ENCODE measurements at places on chromosomes 16 and 17.
A peak's percentile ranks its signal among the peaks of the same experiment; 100 is the strongest.

GRCh38 chr17:343211-343610, 9.4 kb downstream of the RPH3AL start:
- DNase-seq: no peak
- H3K4me1 ChIP-seq: no peaks in the 10 kb centered on the region
- no peak overlapping the region for H3K4me3 ChIP-seq
- H3K27me3 ChIP-seq: no peaks in the 10 kb centered on the region
- no peaks in the 10 kb centered on the region for H3K36me3 ChIP-seq
- no peak overlapping the region for H3K27ac ChIP-seq

GRCh38 chr17:3316836-3317235, 18.7 kb upstream of the OR3A1 start:
- no peaks in the 10 kb centered on the region for H3K4me1 ChIP-seq
- H3K27ac ChIP-seq: no peak overlapping the region

- H3K4me3 ChIP-seq: no peak overlapping the region
- no peak overlapping the region for H3K27ac ChIP-seq
- H3K27me3 ChIP-seq: no peaks in the 10 kb centered on the region
- H3K36me3 ChIP-seq: no peaks in the 10 kb centered on the region
Observed at GRCh38 chr16:29310852-29311314, 95.6 kb downstream of the NPIPB11 start.

- DNase-seq: no peak
- H3K4me3 ChIP-seq: no peak overlapping the region
- H3K4me1 ChIP-seq: peaks cover 18% of the 10 kb centered on the region
Observed at GRCh38 chr17:43701318-43701743, 39.6 kb upstream of the MEOX1 start.

- no peak overlapping the region for H3K27ac ChIP-seq
- H3K27me3 ChIP-seq: peaks cover 28% of the 10 kb centered on the region
- H3K36me3 ChIP-seq: no peaks in the 10 kb centered on the region
- no peaks in the 10 kb centered on the region for H3K4me1 ChIP-seq
Observed at GRCh38 chr16:23742766-23743165, 12.1 kb upstream of the CHP2 start.

GRCh38 chr17:81246679-81247338, 7.7 kb downstream of the NDUFAF8 start:
- peaks cover 9% of the 10 kb centered on the region for H3K36me3 ChIP-seq
- H3K27me3 ChIP-seq: peaks cover 2% of the 10 kb centered on the region
- H3K27ac ChIP-seq: no peak overlapping the region
- no peaks in the 10 kb centered on the region for H3K4me1 ChIP-seq
- no peak for DNase-seq

DNA sequence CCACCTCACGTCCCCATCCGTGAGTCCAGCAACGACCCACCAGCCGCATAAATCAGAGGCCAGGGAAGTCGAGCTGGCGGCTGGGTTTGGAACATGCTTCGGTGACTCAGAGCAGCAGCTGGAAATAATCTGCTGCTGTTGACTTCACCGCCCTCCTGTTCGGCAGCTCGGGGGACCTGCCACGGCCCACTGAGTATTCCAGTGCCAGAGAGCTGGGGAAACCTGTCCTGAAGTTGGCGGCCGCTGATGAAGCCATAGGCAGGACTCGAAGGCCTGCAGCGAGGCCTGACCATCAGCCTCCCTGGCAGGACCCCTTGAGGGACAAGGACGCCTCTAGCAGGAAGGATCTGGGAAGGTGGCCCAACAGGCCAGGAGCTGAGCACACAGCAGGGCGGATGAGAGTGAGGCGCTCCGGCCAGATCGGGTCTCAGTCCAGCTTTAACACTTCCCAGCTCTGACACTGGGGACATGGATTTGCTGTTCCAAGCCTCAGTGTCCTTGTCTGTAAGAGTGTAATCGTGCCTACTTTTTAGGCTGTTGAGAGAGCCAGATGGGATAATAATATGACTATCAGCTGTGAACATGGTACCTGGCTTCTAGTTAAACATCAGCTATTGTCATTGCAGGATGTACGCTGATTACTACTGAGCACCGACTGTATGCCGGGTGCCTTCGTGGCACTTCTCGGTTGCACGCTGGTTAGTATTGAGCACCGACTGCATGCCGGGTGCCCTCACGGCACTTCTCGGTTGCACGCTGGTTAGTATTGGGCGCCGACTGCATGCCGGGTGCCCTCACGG, 50.4 kb upstream of the CIBAR2 start:
- no peak overlapping the region for H3K4me3 ChIP-seq
- H3K27ac ChIP-seq: no peak overlapping the region
- DNase-seq: no peak
- H3K4me1 ChIP-seq: peaks cover 6% of the 10 kb centered on the region
- H3K27me3 ChIP-seq: peaks cover 15% of the 10 kb centered on the region

- no peaks in the 10 kb centered on the region for H3K27me3 ChIP-seq
- peak overlapping the region; percentile 64 for H3K27ac ChIP-seq
- H3K4me3 ChIP-seq: no peak overlapping the region
- peaks cover 39% of the 10 kb centered on the region for H3K36me3 ChIP-seq
- DNase-seq: no peak
Observed at GRCh38 chr16:20866801-20867200, 33.4 kb downstream of the DCUN1D3 start.

All from activated T-helper 1 cell treated with anti-CD3 and anti-CD28 coated beads, Interleukin-12 subunit alpha, Interleukin-12 subunit beta, Interleukin-2, Interleukin-4 antibody, amounts not matched to agents 30 ng/mL and 10 ng/mL and 1 ng/mL, durations not matched to agents 14 hours and 24 hours and 36 hours (primary cell).